GOT3 (cell line): ENCODE measurements at places on chromosomes 12 and 14.

GRCh38 chr12:79567175-79567563, 123.6 kb downstream of the PAWR start:
- DNase-seq, result no peak

DNA sequence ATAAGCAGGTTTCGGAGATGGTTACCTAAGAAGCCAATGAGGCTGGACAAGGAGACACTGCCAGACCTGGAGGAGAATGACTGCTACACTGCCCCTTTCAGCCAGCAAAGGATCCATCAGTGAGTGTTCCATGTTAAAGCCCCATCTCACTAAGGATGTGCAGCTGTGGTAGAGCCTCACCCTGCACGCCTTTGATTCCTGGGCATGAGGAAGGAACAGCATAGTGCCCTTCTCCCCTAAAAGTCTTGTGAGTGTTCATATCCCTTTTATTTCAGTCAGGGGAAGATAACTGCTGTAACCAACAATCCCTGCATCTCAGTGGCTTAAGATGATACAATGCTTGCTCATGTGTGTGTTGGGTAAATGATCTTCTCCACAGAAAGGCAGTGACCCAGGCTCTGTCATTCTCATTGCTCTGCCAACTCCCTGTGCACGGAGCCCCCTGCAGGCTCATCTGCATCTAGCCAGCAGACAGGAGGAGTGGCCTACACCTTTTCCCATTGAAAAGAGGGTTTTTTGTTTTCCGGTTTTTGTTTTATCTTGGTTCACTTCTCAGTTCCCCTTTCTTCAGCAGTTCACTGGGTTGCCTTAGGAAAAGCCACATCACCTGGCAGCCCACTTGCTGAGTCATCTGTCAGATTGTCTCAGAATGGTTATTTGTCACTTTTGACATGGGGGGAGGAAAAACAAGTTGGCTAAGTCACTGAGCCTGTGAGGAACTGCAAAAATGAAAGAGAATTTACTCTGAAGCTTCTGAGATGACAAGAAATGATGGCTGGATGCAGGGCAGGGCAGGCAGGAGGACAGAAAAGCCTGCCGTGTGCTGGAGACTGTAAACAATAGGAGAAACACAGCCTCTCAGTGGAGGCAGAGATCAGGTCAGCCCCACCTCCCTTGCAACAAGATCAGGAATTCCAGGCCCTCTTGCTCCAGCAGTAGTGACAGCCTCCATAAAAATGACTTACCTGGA, 193.3 kb downstream of the ANO4 start:
- no peak for DNase-seq

DNA sequence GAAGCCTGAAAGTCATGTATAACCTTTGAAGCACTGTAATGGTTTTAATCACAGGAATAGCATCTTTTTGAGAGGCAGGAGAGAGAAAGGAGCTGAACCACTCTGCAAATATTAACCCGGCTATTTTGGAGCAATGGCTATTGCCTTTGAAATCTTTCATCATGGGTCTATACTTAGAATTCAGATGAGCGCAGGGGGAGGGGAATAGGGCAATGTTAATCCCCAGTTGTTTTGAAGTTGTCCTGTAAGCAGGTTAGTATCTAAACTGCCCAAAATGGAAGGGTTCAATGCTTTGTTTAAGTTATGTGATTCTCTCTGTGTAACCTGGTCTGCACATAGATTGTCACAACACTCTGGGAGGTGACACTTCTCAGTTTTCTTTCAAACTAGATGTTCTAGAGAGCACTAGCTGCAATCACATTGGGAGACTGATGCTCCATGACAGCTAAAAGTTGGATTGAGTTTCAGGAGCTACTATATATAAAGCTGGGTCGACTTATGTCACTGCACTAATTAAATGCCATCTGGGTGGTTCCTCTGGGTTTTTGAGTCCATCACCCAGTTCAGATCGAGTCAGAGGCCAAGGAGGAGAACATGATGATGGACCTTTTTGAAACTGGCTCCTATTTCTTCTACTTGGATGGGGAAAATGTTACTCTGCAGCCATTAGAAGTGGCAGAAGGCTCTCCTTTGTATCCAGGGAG, at the start of gene MYF6:
Gene MYF6 (plus strand): TSS at position 509 of the 704 bp plus-strand sequence. CDS start 86 bp downstream, at position 595.
- DNase-seq, result no peak

DNA sequence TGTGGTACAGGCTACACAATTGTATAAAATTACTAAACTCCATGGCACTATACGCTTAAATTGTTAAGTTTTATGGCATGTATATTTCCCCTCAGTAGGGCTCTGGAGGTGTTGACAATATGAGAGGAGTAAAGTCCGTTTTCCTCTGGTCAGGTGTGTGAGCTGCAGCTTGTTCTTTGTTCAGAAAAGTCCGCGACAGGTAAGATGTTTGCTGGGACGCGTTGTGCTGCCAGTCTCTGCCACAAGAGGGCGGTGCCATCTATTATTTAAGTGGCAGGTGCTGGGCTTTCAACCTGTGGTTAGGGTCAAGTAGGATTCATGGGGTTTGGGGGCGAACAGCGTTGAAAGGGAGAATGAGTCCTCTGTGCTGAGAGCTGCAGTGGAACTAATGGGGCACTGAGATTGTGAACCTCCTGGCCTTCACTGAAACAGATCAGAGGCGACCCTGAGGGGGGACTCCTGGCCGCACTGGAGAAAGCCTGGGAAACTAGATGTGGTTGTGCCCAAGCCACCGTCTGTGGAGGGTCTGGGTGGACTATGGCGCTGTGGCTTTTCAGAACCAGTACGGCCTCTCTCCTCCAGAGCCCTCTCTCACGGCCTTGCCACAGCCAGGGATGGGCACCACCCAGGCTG, 179.0 kb downstream of the SLC15A4 start:
- DNase-seq, result no peak

GRCh38 chr12:50934371-50934851, 17.9 kb upstream of the HIGD1C start:
- no peak for DNase-seq

DNA sequence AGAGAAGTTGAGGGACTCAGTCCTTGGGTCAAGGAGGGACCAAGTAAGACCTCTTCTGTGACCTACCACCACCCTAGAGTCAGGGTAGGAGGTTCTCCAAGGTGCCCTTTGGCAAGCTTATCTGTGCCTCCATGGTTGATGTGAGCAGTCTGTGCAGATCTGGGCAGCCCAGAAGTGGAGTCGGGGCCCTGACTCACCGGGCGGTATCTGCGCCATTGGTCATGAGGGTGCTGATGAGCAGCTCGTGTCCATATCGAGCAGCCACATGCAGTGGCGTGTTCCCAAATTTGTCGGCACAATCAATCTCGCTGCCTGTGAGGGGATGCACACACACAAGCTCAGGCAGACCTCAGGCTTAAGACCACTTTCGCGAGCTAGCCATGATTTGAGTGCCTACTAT, 5.1 kb downstream of the ANKRD52 start:
- DNase-seq, result no peak

DNA sequence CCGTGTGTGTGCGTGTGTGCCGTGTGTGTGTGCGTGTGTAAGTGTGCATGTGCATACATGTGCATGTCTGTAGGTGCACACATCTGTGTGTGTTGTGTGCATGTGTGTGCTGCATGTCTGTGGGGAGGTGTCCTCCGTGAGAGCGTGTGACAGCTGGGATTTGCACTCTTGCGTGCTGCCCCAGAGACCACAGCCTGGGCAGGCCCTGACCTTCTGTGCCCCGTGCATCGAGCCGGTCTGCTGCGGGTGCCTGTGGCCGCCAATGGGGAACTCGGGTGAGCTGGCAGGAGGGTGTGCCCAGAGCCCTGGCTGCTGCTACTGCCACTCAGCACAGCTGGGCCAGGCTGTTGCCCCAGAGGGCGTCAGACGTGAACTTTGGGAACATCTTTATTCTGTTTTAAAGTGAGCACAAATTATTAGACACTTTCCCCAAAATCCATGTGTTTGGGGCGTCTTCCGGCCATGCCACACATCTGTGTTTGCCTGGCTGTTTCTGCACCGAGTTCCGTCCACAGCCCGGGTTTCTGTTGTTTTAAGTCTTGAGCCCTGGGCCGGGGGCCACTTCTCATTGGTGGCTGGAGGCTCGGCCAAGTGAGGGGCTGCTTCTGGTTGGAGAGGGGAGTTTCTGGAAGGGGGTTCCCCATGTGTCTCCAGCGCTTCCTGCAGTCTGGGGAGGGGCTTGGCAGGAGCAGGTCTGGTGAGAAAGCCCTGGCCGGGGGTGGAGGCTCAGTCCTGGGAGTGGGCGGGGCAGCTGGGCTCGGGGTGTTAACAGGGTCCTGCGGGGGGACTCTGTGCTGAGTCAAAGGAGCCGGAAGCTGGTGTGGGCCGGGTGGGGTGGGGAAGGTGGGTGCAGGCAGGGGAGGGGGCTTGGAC, 7.6 kb downstream of the CEP170B start:
- DNase-seq, result no peak
